ENCODE measurements at places on chromosomes 7 and 10.

DNA sequence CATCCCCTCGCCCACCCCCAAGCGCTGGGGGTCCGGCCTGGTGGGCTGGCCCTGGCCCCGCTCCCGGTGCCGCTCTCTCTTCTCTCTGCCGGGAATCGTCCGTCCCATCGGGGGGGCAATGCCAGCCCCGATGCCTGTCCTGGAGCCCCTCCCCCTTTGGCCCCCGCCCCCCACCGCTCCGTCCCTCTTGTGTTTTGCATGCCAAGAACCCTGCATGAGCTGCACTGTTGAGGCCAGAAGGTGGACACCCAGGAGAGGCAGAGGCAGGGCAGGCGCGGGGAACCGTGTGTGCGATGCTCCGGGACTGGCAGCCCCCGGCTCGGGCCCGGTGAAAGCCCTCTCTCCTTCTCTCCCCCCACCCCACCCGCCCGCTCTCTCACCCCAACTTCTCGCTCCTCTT is 22.1 kb upstream of the HSPB1 start:
- DNase-seq, result no peak

DNA sequence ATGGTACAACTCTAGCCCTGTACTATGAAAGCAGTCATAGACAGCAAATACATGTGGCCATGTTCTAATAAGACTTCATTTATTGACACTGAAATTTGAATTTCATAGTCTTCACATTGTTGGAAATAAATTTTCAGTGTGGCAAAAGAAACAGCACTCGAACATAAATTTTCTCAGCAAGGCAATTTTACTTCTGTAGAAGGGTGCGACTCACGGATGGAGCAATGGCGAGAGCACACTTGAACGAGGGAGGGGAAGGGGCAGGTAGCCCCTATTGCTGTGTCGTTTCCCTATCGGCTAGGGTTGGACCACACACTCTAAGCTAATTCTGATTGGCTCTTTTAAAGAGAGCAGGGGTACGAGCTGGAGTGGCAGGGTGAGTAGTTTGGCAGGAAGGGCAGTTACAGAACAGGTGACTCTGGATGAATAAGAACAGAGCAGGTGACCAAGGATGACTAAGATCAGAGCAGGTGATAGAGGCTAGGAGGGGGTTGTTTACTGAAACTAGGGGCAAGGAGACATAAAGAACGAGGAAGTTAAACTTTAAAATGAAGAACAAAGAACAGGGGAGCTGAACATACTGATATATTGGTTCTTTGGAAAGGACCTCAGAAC is 52.0 kb downstream of the LRRC4 start:
- DNase-seq, result no peak

GRCh38 chr7:39624442-39624807 is 1.1 kb downstream of the RALA start:
- DNase-seq, result no peak

DNA sequence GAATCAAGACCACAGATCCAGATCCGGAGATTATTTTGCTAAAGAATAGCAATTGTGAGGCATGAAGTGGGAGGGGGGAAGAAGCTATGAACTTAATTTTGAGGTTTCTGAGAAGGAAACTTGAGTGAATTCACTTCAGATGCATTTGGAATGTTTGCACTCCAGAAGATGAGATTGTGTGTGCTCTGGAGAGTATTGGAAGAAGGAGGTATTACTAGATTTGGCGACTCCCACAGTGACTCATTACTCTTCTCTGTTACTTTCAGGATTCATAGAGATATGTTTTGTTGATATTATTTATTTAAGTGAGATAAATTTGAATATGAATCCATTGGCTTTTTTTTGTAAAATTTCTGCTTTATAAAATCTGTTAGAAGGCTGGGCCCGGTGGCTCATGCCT is 80.7 kb downstream of the ANKRD30A start:
- no peak for DNase-seq

- no peak for DNase-seq
Observed at GRCh38 chr7:124411796-124412195, 353.8 kb downstream of the GPR37 start.

DNA sequence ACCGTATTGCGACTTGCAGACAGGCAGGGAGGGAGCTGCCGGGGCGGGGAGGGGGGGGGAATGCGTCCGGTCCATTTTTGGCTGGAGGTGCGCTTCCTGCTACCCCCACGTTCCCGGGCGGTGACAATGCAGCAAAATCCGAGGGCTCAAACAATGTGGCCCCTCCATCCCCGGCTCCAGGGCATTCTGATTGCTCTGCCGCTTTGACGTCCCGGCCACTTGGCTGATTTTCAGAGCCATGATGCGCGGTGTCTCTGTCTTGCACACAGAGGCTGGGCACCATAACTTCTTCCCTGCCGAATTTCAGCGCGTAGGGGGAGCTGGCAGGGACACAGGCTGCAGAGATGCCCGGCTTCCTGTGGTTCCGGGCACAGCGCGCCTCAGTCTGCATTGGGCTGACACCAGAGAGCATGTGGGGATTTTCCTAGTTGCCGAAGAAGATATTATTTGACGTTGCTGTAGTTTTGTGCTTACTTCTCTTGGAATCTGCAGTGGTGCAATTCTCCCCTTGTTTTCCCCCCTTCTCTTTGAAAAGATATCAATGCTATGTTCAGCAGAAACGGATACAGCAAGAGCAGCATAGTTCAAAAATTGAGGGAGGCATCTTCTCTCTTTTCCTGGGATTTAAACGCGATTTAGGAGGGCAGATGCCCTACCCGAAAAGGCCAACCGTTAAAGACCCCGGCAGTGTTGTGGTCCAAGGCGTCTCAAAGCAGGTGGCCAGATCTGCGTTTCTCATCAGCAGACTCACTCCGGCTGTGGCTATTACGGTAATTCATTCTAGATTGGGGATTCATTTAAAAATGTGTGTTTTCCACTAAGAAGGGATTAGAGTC is 1.4 kb downstream of the HECW1 start:
- DNase-seq, result no peak
